ENCODE measurements at places on chromosomes 1 and 21.

- peak; percentile 71 for DNase-seq
These were observed 52.7 kb downstream of the MIGA1 start for GRCh38 chr1:77831976-77832711.

GRCh38 chr1:40391688-40392145, 18.2 kb downstream of the SMAP2 start:
- no peak for DNase-seq

DNA sequence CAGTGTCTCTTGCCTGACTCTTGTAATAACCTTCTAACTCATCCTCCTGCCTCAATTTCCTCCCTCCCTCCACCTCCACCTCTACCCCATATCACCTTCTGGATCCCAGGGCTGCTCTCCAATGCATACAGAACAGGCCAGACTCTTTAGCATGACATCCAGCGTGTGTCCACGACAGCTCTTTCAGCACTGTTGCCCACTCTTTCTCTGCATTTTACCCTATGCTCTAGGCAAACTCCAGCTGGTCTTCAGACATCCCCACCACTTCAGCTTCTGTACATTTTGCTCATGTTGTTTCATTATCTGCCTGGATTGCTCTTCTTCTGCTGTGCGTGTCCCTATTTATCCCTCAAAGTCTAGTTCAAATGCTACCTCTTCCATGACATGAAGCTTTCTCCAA, 4.8 kb downstream of the INKA2 start:
- no peak for DNase-seq

DNA sequence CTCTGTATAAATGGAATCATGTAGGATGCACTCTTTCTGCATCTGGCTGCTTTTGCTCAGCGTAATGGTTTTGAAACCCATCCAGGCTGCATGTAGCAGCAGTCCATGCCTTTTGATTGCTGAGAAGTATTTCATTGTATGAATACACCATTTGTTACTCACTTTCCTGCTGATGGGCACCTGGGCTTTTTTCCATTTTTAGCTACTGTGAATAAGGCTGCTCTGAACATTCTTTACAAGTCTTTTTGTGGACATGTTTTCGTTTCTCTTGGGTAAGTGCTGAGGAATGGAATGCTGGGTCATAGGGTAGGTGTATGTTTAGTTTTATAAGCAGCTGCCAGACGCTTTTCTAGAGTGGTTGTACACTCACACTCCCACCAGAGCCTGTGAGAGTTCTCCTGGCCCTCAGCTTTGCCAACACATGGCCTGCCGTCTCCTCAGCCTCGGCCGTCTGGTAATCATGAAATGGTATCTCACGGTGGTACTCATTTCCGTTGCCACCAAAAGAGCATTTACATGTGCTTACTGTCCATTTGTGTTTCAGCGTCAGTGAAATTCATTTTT, 22.7 kb downstream of the SLX9 start:
- DNase-seq, result peak; percentile 78

All from HFFc6 (cell line).